ENCODE measurements at places on chromosomes 3 and 15.

GRCh38 chr15:34332553-34333120 is 4.9 kb downstream of the SLC12A6 start:
- DNase-seq = no peak

GRCh38 chr3:45208586-45208985 is 17.5 kb downstream of the TMEM158 start:
- DNase-seq = no peak

- no peak for DNase-seq
Observed at GRCh38 chr3:59374091-59374817, 324.4 kb upstream of the CFAP20DC start.

- no peak for DNase-seq
Observed at GRCh38 chr15:67803299-67803698, 22.0 kb upstream of the SKOR1 start.

DNA sequence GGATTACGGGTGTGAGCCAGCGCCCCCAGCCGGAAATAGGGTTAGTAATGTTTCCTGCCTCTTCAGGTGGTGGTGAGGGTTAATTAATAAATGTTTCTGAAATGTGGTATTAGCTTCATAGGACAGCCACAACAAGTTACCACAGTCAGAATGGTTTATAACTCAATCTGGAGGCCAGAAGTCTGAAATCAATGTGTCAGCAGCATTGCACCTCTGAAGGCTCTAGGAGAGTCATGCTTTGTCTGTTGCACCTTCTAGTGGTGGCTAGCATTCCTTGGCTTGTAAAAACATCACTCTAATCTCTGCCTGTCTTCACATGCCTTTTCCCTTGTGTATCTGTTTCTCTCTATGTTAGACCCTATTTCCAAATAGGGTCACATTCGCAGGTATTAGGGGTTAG is 7.8 kb upstream of the RPSA start:
- DNase-seq = no peak

GRCh38 chr15:100781061-100781960 is 98.3 kb upstream of the ALDH1A3 start:
- DNase-seq = no peak

- no peak for DNase-seq
Observed at GRCh38 chr3:14224895-14225294, 46.3 kb downstream of the LSM3 start.

GRCh38 chr3:180011927-180012326 is 24.8 kb downstream of the PEX5L start:
- no peak for DNase-seq

- peak; percentile 79 for DNase-seq
Observed at GRCh38 chr3:152444029-152444641, 175.4 kb downstream of the MBNL1 start.

GRCh38 chr3:112128843-112129727 is 4.0 kb downstream of the GCSAM start:
- DNase-seq = no peak

- DNase-seq = peak; percentile 83
Observed at GRCh38 chr3:81485444-81485865, 276.0 kb downstream of the GBE1 start.

GRCh38 chr3:66098436-66098835 is 59.7 kb upstream of the MAGI1 start:
- DNase-seq = peak; percentile 10

DNA sequence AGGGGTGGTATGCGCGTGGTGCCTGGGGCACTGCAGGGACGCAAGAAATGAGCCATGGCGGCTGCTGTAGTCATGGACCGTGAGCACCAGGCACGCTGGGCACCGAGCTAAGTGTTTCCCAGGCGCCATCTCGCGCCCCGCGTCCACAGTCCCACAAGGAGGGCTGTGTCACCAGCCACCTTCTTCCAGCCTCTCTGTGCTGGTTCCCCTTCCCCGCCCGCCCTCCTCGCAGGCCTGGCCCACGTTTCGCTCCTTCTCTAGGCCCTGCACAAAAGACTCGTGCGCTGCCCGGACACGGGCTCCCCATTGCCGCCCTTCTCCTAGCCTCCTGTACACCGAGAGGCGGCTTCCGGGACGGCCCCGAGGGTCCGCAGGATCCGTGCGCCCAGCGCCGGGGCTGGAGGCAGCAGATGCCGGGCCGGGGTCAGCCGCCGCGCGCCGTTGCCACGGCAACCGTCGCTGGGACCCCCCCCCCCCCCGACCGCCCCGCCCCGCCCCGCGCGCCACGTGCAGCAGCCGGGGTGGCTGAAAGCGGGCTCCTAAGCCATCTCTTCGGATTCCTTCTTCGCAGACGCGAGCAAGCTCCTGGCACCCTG is 113.4 kb downstream of the SRGAP3 start:
- no peak for DNase-seq

DNA sequence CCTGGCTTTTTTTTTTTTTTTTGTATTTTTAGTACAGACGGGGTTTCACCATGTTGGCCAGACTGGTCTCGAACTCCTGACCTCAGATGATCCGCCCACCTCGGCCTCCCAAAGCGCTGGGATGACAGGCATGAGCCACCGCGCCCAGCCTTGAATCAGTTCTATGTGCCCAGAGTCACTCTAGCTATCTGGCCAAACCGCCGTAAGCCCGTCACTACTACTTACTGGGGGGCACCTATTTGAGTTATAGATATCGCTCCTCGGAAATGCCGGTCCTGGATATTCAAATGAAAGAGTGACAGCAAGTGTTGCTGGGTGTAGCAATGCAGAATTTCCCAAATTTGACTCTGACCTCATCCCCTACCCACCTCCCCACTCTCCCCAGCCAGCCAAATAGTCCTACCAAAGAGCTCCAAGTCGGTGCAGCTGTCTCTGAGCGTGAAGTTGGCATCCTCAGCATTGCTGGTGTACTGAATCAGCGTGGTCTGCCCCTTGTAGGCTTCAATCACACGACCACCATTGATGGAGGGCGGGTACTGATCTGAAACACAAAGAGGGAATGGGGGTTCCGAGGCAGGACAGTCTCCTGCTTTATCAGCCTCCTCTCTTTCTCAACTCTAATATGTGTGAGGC is 38.1 kb downstream of the MUC20 start:
- no peak for DNase-seq

DNA sequence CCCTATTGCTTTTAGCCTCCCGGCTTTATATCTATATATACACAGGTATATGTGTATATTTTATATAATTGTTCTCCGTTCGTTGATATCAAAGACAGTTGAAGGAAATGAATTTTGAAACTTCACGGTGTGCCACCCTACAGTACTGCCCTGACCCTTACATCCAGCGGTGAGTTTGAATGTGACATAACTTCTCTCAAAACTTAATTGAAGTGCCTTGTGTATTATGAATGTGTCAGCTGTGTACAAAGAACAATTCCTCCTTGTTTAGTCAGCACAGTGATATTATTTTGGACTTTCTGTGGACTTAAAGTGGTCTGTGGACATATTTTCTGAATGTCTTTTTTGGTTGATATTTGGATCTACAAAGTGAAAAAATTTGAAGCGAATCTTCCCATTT is 220 bp downstream of the TP63 start:
- no peak for DNase-seq

DNA sequence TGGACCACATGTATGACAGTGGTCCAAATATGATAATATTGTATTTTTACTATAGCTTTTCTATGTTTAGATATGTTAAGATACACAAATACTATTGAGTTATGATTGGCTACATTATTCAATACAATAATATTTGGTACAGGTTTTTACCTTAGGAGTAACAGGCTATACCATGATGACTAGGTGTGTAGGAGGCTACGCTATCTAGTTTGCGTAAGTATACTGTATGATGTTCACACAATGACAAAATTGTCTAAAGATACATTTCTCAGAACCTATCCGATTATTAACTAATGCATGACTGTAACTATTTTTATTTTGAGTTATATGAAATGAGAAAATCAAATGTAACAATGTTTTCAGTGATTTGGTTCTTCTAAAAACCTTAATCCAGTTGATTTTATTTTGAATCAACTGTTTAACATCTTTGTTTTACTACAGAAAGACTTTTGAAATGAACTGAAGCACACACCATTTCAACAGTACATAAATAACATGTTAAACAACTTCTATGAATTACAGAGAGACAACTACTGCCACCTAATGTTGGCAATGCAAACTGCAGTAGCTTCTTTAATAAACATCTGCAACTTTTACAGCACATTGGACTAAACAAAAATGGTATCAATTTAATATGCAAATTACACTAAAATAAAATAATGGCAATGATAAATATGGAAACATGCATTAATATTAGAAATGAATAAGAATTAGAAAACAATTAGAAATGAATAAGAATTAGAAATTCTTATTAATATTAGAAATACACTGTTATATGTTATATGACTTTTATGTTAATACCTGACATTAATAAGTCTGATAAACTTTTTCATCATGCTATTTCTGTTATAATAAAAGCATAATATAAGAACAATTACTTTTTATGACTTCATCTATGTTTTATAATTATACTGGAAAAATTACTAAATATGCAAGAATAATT is 255.7 kb downstream of the MBNL1 start:
- DNase-seq = peak; percentile 66

DNA sequence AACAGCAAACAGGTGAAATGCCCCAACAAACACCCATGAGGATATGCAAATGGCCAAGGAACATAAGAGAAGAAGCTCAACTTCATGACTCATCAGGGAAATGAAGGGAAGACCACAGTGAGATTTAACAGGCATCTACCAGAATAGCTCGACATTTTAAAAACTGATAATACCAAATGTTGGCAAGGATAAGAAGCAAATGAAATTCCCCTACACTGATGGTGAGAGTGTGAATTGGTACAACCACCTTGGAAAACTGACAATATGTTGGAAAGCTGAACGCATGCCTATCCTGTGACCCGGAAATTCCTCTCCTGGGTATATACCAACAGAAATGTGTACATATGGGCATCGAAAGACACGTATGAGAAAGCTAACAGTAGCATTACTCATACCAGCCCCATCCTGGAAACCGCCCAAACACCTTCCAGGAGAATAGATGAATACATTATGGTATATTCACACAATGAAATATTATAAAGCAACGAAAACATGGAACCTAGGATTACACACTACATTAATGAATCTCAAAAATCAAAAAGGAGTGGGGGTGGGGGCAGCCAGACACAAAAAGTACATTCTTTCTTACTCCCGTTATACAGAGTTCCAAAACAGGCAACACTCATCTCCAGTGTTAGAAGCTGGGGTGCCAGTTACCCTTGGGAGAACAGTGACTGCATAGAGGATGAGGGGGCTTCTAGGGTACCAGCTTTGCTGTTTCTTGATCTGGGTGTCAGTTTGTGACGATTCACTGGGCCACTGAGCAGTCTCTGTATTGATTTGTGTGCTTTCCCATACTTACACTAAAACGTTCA is 16.9 kb downstream of the RFTN1 start:
- DNase-seq = no peak

GRCh38 chr3:195250473-195251251 is 20.3 kb downstream of the XXYLT1 start:
- DNase-seq = peak; percentile 38

GRCh38 chr3:146883288-146883687 is 278.1 kb upstream of the PLSCR5 start:
- DNase-seq = no peak

- no peak for DNase-seq
Observed at GRCh38 chr15:25866874-25867273, 3.7 kb upstream of the ATP10A start.

- DNase-seq = no peak
Observed at GRCh38 chr3:13575459-13576061, 26.6 kb downstream of the FBLN2 start.

DNA sequence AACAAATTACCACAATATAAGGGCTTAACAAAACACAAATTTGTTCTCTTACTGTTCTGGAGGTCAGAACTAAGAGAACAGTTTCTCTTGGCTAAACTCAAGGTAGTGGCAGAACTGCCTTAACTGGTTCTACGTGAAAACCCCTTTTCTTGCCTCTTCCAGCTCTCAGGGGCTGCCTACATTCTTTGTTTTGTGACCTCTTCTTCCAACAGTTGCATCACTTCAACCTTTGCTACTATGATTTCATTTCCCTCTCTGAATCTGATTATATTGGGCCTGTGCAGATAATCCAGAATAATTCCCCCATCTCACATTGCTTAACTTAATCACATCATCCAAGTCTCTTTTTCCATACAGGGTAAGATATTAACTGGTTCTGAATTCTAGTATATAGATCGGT is 624.6 kb downstream of the ZPLD1 start:
- DNase-seq = no peak

DNA sequence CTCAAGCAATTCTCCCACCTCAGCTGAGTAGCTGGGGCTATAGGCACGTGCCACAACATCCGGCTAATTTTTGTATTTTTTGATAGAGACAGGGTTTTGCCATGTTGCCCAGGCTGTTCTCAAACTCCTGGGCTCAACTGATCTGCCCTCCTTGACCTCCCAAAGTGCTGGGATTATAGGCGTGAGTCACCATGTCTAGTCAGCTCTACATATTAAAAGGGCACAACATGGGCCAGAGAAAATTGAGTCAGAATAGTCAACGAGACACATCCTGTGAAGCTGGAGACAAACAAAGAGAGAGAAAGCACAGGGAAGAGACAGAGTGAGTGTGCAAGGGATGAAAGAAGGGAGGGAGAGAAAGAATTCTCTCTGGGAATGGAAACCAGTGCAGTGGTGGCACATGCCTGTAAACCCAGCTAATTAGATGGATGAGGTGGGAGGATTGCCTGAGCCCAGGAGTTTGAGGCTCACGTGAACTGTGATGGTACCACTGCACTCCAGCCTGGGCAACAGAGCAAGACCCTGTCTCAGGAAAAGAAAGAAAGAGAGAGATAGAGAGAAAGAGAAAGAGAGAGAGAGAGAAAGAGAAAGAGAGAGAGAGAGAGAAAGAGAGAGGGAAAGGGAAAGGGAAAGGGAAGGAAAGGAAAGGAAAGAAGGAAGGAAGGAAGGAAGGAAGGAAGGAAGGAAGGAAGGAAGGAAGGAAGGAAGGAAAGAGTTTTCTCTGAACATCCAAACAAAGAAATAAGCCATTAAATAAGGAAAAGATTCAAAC is 107.2 kb upstream of the SLC25A36 start:
- peak; percentile 4 for DNase-seq

GRCh38 chr15:57085267-57085666 is 166.8 kb downstream of the TCF12 start:
- DNase-seq = no peak

GRCh38 chr15:63460210-63461155 is 43.9 kb upstream of the USP3 start:
- DNase-seq = no peak

DNA sequence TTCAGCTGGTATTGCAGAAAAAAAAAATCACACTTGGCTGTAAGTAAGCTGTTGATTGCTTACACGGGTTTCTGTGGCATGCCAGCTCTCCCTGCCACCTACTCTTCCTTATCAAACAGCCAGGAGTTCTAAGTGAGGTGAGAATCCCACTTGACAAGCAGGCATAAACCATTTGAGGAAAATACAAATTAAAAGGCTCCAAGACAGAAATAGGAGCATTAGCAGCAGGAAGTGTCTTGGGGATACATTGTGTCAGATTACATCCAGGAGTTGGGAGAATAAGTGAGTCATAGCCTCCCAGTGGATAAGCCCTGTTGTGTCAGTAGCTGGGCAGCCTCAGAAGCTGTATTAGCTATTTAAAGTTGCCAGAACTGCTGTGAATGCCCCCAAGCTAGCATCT is 256.0 kb downstream of the CNTN4 start:
- DNase-seq = peak; percentile 50

- DNase-seq = peak; percentile 52
Observed at GRCh38 chr3:67646586-67647234, 7.7 kb downstream of the SUCLG2 start.

All from astrocyte of the spinal cord (primary cell).